Activated CD8-positive, alpha-beta memory T cell treated with anti-CD3 and anti-CD28 coated beads for 48 hours (primary cell): ENCODE measurements at places on chromosomes 3 and 15.

DNA sequence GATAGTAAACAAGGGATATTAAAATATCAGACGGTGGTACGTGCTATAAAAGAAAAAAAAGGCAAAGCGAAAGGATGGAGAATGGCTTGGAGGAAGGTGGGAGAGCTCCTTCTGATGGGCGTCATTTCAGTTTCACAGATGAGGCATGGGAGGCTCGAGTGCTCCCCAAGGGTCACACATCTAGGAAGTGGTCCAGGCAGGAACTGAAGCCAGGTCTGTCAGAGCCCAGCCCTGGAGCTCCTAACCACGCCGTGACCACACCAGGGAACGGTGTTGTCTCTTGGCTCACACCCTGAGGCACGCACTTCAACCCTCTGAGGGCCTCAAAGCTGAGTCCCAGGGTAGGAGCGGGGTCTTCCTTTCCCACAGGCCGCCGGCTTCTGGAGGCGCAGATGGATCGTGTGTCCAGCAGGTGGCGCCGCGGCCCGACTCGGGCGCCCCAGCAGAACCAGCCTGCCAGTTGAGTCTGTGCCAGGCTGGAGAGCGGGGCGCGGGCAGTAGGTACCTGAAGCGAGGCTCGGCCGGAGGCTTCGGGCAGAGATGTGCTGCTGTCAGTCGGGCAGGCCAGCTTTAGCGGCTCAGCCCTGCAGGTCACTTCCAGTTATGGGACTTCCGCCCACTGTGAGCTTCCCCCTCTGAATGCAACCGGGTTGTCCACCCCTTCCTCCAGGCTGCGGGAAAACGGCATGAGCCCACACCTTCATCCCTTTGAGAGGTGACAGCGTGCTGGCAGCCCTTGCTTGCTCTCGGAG lies 68.1 kb downstream of the SLC6A1 start:
- peak; percentile 17 for DNase-seq

DNA sequence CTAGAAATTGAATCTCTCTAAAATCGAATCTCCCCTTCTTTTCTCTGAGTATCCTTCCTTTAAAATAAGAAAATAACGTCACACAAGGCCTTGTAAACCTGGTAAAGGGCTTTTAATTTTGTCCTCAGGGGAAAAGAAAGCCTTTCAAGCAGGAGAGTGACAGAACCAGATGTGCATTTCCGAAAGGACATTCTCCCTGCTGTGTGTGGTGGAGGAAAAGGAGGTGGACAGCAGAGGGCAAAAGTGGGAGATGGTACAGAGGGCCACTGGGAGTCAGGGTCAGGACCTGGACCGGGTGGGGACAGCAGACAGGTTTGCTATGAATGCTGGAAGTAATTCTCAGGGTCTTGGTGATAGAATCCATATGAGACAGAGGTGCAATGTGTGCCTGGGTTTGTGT lies 127.6 kb downstream of the RORA start:
- no peak for DNase-seq

DNA sequence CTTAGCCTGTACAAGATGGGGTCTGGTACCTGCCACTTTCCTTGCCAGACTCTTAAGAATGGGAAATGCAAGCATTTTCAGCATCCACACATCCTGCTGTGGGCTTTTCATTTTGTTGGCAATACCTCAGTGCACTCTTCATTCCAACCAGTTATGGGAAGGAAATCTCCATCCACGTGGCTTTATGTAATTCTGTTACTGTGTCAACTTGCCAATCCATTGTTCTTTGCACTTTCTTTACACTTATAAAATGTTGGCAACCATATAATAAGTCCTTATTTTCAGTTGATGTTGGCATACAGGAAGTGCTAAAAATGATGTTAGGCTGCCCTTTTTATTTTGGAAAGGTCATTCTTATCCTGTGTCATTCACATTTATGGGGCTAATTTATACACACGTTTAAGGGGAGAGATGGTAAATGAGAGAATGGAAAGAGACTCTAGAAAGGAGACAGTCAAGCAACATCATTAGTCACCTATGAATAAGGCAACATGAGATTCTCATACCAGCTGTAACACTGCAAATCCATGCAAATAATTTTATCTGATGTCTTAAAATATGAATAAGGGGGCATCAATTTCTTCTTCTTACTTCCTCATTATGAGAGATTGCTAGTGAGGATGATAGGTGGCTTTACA lies 238.7 kb downstream of the CHST2 start:
- DNase-seq = no peak

DNA sequence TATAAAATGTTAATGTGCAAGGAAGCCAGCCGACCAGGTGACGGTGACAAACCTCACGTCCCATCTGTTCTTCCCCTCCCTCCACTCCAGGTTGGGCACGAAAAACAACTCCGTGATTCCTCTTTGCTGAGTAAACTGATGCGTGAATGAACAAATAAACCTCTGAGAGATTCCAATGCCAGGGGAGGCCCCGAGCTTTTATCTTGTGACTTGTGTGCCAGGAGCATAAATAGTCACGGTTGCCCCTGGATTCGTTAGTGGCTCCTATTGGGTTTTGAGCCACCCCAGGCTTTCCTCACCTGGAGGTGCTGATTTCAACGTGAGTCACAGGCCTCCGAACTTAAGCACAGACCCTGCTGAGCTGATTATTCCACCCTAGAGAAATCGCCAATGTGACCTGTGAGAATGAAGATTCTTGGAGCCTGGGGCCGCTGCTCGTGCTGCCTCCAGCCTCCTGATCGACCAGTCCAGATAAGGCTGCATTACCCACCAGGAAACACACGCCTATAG lies 119.2 kb downstream of the SHQ1 start:
- DNase-seq = no peak

- DNase-seq = no peak
Observed at GRCh38 chr3:62722344-62722743, 152.9 kb downstream of the CADPS start.

- DNase-seq = no peak
Observed at GRCh38 chr3:123593381-123593780, 8.5 kb upstream of the HACD2 start.

- no peak for DNase-seq
Observed at GRCh38 chr3:189458528-189458927, 172.7 kb upstream of the TP63 start.

- peak; percentile 9 for DNase-seq
Observed at GRCh38 chr3:179451265-179452175, at the start of gene GNB4. TSS of gene GNB4 (minus strand) at chr3:179451470. CDS start at chr3:179426200, 25,270 bp downstream.

DNA sequence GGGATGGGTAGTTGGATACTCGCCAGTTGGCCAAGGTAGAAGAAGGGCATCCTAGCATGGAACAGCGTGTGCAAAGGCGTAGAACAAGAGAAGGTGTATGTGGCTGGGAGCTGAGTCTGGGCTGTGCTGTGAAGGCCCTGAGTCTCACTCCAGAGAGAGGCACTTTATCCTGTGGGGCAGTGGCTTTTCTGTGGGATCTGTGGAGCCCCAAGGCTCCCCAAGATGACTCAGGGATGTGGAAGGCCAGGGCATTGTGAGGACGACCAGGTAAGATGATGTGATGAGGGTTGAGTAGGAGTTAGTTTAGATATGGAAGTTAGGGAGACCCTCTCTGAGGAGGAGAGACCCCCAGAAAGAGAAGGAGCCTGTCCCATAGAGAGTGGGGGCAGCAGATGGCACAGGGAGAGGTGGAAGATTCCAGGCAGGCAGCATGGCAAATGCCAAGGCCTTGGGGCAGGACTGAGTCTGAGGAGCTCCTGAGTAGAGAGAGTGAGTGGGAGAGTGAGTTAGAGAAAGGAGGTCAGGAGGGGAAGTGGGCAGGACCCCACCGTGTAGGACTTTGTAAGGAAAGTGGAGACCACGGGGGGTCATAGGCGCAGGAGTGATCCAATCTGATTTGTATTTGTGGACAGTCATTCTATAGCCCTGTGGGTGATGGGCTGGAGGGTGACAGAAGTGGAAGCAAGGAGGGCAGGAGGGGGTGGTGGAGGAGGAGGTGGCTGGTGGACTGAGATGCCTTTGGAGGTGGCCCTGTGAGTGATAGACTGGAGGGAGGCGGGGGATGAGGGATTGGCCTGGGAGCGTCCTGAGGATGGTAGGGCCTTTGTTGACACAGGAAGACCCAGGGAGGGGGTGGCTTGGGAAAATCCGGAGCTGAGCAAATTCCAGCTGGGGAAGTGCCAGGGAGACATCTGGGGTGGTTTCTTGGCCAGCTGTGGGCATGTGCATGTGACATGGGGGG lies 50.3 kb downstream of the FBLN2 start:
- DNase-seq = no peak

DNA sequence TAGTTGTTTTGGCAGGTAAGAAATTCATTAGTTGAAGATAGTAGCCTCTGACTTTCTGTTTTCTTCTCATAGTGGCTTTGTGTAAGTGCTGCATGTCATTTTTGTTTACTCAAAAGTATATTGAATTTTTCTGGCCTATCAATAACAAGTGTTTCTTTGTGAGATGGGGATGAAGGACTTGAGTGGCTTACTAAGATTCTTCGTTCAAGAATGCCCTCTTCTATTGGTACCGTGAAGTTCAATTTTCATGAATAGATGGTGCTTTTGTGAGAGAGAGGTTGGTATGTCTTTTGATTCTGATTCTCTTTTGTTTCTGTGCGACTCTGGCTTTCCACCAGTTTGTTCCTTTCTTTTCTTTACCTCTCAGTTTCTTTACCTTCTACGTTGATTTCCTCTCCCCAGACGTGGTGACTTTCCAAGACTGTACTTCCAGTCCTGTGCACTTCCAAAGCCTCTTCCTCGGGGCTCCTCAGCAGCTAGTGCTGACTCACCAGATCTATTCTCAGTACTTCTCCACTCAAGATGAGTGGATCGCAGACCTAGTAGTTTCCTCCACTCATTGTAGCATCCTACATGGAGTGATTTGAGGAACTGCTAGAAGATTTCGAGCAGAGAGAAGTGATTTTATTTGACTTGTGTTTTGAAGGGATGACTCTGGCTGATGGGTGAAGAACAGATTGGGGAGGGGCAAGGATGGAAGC lies 82.0 kb upstream of the EPHB3 start:
- DNase-seq = no peak

- no peak for DNase-seq
Observed at GRCh38 chr3:132145833-132146232, 111.0 kb upstream of the CPNE4 start.

DNA sequence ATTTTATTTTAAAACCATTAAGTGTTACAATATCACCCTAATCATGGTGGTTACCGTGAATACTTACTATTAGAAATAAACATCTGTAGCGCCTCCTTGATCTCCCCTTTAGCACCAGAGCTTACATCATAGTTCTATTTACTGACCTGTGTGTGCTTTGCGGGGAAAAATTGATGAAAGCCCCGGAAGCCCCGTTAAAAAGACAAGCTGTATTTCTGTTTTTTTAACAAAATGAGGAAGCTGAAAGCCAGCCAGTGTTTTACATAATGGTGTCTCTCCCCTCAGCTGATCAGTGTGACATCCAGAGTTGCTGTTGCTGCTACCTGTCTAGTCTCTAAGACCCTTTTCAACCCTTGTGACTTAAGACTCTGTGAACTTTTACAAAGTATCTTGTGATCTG lies 100.8 kb downstream of the OPA1 start:
- DNase-seq = no peak

DNA sequence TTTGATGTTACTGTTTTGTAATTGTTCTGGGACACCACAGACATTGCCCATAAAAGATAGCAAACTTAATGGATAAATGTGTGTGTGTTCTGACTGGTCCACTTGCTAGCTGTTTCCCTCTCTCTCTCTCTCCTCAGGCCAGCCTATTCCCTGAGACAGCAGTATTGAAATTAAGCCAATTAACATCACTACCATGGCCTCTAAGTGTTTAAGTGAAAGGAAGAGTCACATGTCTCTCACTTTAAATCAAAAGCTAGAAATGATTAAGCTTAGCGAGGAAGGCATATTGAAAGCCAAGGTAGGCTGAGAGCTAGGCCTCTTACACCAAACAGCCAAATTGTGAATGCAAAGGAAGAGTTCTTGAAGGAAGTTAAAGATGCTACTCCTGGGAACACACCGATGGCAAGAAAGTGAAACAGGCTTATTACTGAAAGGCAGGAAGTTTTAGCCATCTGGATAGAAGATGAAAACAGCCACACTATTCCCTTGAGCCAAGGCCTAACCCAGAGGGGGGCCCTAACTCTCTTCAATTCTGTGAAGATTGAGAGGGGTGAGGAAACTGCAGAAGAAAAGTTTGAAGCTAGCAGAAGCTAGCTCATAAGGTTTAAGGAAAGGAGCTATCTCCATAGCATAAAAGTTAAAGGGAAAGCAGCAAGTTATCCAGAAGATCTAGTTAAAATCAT lies 295.1 kb downstream of the CHST2 start:
- DNase-seq = no peak

GRCh38 chr15:83250781-83251180 lies 33.7 kb downstream of the BNC1 start:
- no peak for DNase-seq

DNA sequence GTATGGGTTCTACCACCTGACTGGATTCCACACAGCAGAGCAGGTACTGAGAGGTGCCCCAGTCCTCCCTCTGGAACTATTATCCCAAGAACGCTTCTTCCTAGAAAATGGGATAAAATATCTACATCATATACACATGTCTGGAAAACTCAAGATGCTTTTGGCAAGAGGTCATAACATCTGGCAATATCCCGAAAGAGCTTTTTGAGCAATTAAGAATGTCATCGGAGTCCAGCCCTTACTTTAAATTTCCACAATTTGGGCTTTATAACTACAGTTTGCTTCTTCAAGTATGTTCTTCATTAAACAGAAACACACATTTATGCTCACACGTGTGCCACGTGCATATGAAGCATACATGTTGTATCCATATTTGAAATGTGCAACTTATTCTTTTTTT lies 365.9 kb upstream of the THBS1 start:
- DNase-seq = no peak
